ENCODE measurements at places on chromosomes 2 and 18.

- no peak for DNase-seq
These were observed 42.9 kb downstream of the TMEFF2 start for GRCh38 chr2:192151853-192152252.

- DNase-seq: no peak
These were observed 96.3 kb upstream of the DNMT3A start for GRCh38 chr2:25437881-25438662.

DNA sequence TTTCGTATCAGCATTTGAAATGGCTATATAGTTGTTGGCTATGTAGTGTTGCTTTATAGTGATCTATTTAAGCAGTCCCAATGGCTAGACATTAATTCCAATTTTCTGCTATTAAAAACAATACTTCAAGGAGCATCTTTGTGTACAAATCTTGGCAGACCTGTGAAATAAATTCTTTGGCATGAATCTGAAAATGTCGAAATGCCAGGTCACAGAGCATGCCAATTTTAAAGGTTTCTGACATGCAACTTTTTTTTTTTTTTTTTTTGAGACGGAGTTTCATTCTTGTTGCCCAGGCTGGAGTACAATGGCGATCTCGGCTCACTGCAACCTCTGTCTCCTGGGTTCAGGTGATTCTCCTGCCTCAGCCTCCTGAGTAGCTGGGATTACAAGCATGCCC lies 26.8 kb upstream of the CABLES1 start:
- DNase-seq: no peak

GRCh38 chr2:43537137-43537536 lies 58.7 kb downstream of the THADA start:
- DNase-seq: no peak

DNA sequence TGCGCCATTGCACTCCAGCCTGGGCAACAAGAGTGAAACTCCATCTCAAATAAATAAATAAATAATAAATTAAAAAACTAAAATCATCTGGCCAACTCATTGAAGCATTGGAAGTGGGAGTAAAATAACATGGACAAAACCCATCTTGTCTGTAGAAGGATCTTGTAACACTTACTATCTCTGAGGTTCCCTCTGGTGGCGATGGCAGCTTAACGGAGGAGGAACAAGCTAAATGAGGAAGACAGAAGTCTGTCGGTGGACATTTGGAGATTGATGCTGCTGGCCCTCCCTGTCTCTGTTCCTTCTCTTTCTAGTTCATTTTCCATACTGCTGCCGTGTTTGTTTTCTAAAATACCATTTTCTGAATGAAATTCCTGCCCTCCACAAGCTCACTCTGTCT lies 43.4 kb downstream of the ZCCHC2 start:
- DNase-seq: no peak

GRCh38 chr2:65292106-65292400 lies 64.4 kb downstream of the ACTR2 start:
- no peak for DNase-seq

DNA sequence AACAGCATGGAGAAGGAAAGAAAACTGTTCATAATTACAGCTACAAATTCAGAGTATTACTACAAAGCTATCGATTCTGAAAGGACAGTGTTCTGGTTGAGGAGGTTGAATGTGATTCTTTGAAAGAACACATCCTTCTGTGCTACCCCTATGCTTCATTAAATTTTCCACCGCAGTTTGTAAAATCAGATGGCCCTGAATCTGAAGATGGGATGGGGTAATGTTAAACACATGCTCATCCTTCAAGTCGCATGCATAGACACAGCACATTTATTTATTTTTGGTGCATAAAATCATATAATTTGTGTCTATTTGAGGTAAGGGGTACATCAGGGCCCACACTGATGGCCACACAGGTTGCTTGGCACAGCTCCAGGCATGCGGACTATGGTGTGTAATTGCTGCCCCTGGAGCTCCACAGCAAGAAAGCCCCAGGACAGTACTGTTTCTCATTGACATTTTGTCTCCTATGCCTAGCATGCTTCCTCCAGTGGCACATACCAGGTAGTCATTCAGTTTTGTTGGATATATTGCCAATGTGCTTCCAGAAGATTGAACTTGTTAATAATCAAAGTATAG lies 238.8 kb upstream of the TANK start:
- DNase-seq: no peak

DNA sequence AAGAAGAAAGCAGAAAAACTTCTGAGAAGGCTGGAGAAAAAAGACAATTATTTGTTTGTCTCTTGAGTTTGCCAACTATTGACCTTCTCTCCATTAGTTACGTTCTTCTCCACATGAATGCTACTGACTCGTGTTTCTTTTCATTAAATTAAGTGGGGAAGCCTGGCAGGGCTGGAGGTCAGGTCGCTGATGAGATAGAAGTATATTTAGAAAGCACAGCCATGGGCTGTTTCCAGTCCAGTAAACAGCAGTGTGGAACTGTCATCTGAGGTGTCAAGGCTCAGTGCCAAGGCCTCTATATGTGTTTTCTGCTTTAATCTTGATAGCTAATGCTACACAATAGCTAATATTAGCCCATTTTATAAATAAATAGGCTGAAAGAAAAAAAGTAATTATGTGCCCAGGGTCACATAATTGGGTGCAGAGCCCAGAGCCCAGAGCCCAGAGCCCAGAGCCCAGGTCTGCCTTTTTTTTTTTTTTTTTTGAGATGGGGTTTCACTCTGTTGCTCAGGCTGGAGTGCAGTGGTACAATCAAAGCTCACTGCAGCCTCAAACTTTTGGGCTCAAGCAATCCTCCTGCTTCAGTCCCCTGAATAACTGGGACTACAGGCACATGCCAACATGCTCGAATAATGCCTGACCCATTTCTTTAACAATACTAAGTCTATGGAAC lies 6.3 kb downstream of the MSGN1 start:
- no peak for DNase-seq

DNA sequence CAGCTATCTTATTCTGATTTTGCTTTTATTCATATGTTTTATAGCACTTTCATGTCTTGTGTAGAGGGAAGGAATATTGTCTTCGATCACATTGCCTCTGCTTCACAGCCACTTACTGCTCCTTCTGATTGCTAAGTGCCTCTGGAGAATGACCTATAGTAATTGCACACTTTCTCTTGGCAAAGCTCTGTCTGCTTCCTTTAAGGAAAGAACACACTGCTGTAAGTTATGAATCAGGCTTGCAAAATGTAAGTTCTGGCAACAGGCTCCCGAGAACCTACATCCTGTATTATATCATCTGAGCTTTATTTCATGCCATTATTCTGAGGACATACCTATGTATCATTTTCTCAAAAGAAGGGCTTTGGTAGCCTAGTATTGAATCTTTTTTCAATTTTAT lies 170.7 kb downstream of the ZNF804A start:
- DNase-seq: no peak

DNA sequence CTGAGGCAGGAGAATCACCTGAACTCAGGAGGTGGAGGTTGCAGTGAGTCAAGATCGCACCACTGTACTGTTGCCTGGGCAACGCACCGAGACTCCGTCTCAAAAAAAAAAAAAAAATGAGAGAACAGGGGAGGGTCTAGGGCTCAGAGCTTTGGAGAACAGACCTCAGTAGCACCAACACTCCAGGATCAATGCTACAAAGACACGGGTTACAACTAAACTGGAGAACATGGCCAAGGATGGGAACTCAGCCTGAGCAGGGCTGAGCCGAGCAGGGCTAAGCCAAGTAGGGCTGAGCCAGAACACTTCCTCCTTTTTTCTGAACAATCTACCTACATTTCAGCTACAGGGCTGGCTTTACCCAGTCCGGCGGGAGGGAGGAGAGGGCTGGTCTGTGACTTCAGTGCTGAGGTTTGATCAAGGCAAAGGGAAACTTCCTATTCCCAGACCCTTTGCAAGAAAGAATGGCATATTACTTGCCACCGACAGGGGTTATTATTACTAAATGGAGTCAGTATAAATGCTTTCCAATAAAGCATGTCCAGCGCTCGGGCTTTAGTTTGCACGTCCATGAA lies 2.9 kb upstream of the CASP8 start:
- DNase-seq: no peak

DNA sequence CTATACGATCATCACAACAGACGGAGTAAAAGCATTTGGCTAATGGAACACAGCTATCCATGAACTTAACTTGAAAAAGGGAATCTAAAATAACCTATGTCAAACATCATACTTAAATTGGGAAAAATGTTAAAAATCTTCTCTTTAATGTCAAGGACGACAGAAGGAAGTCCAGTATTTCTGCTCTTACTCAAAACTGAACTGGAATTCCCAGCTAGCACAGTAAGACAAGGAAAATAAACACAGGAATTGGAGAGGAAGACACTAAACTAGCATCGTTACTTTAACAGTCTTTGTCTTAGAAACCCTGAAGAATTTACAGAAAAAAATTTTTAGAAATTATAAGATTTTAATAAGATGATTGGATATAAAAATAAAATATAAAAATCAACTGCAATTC lies 112.6 kb downstream of the HDAC4 start:
- DNase-seq: no peak

GRCh38 chr2:207970147-207970825 lies 55.0 kb downstream of the PLEKHM3 start:
- DNase-seq: no peak

DNA sequence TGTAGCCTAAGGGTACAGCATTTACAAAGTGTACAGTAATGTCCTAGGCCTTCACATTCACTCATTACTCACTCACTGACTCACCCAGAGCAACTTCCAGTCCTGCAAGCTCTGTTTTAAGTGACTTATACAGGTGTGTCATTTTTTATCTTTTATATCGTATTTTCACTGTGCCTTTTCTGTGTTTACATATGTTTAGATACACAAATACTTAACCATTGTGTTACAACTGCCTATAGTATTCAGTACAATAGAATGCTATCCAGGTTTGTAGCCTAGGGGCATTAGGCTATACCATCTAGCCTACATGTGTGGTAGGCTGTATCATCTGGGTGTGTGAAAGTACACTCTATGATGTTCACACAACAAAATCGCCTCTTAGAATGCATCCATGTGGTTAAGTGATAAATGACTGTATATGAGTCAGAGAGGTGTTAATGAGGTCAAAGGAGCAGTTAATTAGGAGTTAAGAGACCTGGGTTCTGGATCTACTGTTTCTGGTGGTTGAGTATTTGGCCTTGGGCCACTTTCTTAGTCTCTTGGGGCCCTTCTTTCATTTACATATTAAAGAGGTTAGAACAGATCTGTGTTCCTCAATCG lies 149.1 kb downstream of the GREB1L start:
- DNase-seq: no peak

DNA sequence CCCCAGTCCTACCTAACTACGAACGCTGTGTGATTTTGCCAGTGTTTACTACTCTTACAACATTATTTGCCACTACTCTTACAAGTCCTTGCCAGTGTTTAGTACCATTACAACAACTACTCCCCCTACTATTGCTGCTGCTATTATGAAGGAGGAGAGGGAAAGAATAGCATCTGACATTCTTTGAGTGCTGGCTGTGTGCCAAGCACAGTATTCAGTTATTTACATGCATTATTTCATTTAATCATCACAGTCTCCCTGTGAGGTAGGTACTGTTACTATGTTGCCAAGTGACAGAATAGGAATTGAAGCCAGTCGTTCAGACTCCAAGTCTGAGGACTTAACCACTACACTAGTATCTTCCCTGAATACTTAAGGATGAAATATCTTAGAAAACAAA lies 185.9 kb upstream of the FOSL2 start:
- DNase-seq: no peak

GRCh38 chr2:10741139-10741538 lies 19.7 kb downstream of the ATP6V1C2 start:
- no peak for DNase-seq

GRCh38 chr18:58314284-58314683 lies 270.3 kb downstream of the NEDD4L start:
- DNase-seq: no peak

- DNase-seq: peak; percentile 84
These were observed 519 bp downstream of the TTL start for GRCh38 chr2:112482309-112483041.

GRCh38 chr18:62438402-62438801 lies 84.4 kb upstream of the ZCCHC2 start:
- DNase-seq: no peak

DNA sequence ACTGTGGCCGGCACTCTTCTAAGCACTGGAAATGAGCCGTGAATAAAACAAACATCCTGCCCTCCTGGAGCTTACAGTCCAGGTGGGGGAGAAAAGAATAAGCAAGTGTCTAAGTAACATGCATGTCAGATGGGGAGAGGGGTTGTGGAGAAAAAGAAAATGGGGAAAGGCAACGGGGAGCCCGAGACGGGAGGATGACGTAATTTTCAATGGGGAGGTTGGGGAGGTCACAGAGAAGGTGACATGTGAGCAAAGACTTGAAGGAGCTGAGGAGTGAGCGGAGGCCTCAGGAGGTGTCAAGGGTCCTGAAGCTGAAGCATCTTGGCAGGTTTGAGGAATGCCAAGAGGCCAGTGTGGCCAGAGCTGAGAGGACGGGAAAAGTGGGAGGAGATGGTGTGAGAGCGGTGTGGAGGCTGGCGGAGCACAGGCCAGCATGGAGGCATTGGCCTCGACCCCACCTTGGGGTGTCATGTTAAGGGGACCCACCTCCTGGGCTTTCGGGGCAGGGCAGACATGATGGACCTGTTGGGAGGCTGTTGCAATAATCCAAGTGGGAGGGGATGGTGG lies 15.0 kb upstream of the NTSR2 start:
- peak; percentile 40 for DNase-seq

- DNase-seq: no peak
These were observed 551.7 kb downstream of the ARHGAP15 start for GRCh38 chr2:143680885-143681405.
